A172 (cell line): ENCODE measurements at places on chromosomes 7 and 10. TPM values are rescaled to one million over a fixed set of nuclear protein-coding genes. Genes with fewer than 3 reads are reported as not detected.

DNA sequence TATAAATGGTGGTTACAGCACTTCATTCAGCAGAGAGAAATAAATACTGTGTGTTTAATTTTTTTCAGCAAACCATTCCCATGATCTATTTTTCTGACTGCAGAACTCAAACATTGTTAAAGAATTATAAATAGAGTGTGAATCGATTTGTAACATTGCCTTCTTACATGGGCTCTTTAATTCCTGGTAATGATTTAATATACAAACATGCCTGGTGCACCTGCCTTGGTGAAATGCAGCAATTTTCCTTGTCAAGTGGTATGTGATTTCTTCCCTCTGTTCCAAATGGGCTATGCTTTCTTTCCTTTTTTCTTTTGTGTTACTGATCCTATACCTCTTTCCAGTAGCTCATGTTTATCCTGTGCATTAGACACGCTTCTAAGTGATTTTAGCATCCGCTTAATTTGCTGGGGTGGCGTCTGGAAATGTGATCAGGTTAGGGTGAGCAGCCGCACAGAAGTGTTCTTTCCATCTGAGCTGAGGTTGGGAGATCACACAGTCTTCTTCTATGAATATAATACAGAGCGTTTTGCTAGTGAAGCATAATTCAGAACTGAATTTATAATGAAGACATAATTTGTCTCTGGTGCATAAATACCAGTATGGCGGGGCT lies 94.3 kb upstream of the ITGB1 start:
- no peak for DNase-seq

CALML3 gene
- not detected in 2 replicates for total RNA-seq

GRCh38 chr10:63157845-63158624 lies 24.9 kb downstream of the NRBF2 start:
- peak; percentile 75 for DNase-seq

GRCh38 chr7:33155811-33156210 lies 26.4 kb downstream of the BBS9 start:
- no peak for DNase-seq

DNA sequence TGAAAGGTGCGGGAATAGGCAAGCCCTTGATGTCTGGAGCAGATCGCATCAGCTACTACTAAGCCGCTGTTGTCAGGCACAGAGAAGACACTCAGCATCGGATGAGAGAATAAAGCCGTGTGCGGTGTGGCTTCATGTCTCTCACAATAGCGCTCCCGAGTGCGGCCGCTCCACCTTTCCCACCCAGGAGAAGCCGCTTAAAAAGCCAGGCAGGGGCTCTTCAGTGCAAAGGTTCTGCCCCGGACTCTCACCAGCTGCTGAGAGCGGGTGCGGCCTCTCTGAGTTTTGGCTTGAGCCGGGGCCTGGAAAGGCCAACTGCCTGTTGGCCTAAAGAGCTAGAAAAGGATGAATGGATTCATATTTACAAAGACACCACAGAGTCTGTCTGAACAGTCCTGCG lies 600.6 kb downstream of the DNAJB6 start:
- no peak for DNase-seq

TASOR2 gene
- total RNA-seq: 59.0 and 77.7 TPM in 2 replicates

GRCh38 chr10:131739206-131739605 lies 161.6 kb upstream of the PPP2R2D start:
- no peak for DNase-seq
